ENCODE measurements at places on chromosomes 16 and 17.
A peak's percentile ranks its signal among the peaks of the same experiment; 100 is the strongest.

GRCh38 chr17:47276868-47277267 lies 23.2 kb downstream of the ITGB3 start:
- no peak for DNase-seq

GRCh38 chr17:50613007-50613992 lies 21.4 kb upstream of the ABCC3 start:
- no peak for DNase-seq

DNA sequence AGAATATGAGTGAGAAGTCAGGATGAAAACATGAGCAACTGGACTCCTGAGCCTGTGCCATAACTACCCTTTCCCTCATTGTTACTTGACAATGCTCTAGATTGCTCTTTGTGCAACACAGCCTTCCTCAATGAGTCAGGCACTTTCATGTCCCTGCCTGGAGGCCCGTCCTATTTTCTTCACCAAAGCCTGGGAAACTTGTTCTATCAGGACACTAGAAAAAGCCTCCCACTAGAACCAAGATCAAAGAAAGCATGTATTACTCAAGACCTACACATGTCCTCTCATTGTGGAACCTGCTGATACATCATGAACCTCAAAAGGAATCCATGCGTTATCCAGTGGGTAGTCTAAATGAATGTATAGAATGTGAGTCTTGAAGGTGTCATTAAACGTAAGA lies 624.5 kb downstream of the TOX3 start:
- DNase-seq: no peak

DNA sequence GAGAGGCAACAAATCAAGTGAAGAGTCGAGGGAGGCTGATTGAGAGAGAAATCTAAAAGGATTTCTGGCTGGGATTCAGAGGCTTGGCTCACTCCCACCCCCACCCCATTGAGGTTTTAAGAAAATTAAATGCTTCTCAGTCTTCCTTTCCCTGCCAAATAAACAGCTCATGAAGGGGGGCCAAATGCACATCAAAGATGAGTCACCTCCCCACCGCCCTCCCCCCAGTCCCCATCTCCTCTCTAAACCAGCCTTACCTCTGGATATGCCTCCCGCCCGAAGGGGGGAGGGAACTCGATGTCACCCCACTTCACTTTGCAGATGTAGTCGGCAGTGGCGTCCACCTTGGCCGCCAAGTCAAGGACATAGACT lies 11.6 kb downstream of the ACLY start:
- no peak for DNase-seq

DNA sequence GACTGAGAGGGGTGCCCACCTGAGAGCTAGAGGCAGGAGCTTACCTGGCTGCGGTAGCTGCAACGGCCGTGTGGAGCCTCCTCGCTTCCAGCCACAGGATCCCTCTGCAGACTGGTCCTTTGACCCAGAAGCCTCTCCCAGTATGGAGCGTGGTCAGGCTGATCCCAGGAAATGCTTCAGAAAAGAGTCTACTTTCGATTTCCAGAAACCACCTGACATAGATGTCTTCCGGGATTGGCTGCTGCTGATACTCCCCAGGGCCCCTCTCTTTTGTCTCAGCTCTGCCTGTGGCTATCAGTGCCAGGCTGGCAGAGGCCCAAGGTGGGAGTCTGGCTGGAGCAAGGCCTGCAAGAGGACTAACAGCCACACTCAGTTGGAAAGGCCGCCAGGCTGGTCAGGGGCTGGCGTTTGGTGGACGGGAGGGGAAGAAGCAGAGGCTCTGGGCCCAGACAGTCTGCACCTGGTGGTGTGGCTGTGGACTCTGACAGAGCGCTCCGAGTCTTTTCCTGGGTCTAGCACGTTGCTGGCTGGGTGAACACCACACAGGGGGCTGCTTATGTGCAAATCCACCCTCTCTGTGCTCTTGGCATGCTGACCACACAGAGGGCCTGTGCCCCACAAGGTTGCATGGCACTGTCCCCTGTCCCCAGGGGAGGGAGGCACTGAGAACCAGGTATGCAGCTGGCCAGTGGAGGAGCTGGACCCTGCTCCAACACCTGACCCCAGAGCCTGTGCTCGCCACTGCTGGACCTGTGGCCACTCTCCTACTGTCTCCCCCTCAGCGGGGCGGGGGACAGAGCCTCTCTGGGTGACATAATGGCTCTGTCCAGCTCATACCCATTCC lies at the start of gene LGALS3BP:
Gene LGALS3BP, minus strand, starts transcription at position 144 of the 844 bp plus-strand sequence. CDS start 2,732 bp downstream, outside the sequence.
- peak; percentile 35 for DNase-seq

DNA sequence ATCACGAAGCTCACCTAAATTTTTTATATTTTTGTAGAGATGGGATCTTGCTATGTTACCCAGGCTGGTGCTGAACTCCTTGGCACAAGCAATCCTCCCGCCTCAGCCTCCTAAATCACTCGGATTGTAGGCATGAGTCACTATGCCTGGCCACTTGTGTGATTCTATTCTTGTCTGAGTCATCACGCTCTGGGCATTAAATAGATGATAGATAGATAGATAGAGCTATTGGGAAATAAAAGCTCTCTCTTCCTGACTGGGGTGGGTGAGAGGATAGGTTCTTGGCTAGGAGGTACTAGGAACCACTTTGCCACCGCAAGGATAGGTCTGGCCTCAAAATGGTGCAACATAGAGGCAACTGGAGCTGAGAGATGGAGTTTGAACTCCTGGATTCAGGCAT lies 21.4 kb upstream of the CACNG3 start:
- no peak for DNase-seq

- no peak for DNase-seq
These were observed 302.9 kb downstream of the CPPED1 start for GRCh38 chr16:12500771-12501170.

DNA sequence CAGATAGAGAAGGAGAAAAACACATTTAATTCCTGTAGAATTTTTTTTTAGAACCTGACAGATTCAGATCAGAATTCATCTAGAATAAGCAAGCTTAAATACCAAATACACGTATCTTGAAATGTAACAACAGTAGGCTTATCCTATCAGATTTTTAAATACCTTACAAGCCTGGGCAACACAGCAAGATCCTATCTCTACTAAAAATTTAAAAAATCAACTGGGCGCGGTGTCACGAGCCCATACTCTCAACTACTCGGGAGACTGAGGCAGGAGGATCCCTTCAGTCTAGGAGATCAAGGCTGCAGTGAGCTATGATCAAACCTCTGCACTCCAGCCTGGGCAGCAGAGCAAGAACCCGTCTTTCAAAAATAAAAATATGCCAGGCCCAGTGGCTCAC lies 13.5 kb downstream of the ACOX1 start:
- no peak for DNase-seq

DNA sequence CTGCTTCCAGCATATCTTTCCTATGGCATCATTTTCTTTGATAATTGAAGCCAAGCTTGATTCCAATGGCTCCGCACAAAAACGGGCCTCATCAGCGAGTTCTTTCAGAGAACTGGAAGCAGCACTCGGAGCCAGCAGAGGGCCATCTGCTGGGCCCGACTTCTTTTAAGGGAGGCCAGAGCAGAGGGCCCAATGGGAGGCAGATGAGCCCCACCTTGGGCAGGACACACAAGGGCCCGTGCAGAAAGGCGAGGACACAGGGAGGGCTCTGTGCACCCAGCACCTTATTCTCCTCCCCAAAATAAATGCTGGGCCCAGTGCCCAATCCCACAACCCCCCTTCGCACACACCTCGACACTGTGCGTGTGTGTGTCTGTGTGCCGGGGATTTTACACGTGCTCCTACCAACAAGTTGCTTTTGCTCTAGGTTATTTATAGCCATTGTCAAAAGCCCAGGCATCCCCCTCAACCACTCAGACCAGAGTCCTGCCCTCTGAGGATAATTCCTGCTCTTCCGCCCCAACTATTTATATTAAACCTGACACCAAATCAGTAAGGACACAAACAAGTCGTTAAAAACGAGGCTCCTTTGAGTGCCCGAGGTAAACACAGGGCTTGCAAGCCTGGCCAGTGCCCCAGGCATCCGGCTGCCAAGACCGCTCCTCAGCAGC lies 6.8 kb downstream of the AXIN2 start:
- DNase-seq: no peak

- no peak for DNase-seq
These were observed 92.4 kb downstream of the YPEL2 start for GRCh38 chr17:59423903-59424302.

- DNase-seq: no peak
These were observed 12.7 kb downstream of the SPNS2 start for GRCh38 chr17:4511199-4511932.

- DNase-seq: no peak
These were observed 22.5 kb downstream of the PRKAR1A start for GRCh38 chr17:68534695-68535088.

DNA sequence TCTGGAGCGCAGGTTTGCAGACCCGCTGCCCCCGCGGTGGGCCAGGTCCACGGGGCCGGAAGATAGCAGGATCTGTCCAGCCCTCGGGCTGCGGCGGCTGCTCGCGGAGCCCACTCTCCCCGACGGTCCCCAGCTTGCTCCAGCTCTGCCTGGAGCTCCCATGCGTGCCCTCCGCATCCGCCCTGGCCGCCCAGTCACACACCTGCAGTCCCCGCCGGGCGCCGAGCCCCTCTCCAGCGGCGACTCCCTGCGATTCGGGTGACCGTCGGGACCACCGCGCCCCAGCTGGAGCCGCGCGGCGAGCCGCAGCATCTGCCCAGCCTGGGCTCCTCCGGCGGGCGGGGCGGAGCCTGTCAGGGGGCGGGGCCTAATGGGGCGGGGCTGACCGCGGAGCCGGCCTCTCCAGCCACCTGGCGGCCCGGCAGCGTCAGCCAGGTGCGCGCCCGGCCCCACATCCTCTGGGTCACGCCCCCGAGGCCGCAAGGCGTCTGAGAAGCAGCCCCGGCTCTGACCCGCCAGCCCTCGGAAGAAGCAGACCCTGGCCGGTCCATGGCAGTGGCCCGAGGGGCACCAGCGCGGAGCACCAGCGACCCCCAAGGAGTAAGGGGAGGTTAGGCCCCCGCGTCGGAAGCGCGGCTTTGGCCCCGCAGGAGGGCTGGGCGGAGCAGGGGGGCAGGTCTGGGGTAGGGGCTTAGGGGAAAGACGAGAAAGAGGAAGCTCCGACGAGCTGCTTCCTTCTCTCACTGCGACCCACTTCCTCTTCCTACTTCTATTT lies at the start of gene PIK3R5:
Gene PIK3R5, minus strand, starts transcription at position 314 of the 775 bp plus-strand sequence. CDS start 54,213 bp downstream, outside the sequence.
- peak; percentile 85 for DNase-seq

- no peak for DNase-seq
These were observed 3.6 kb upstream of the DUSP14 start for GRCh38 chr17:37485938-37486570.

GRCh38 chr17:2151358-2152033 lies 96.6 kb downstream of the HIC1 start:
- no peak for DNase-seq

- DNase-seq: no peak
These were observed 7.0 kb upstream of the SLFN5 start for GRCh38 chr17:35235917-35236316.

- peak; percentile 69 for DNase-seq
These were observed 8.0 kb upstream of the FASN start for GRCh38 chr17:82105882-82106687.

- DNase-seq: no peak
These were observed 48.5 kb upstream of the ZCCHC14 start for GRCh38 chr16:87541147-87541871.

GRCh38 chr16:64225696-64226095 lies 896.2 kb downstream of the CDH11 start:
- no peak for DNase-seq

DNA sequence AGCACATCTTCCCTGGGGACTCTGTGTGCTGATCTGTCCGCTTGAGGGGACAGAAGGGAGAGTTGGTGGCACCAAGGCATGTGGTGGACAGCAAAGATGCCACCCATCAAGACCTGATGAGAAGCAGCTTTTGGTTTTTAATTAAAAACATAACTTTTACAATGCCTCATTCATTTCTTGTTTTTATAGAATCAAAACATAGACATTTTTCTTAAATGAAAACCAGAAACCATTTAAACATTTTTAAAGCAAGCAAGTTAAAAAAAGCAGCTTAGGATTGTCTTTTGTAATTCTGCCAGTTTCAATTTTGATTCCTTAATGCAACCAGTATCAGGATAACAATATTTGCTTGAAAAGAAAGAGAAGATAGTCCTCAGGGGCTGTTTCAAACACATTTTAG lies 123.7 kb upstream of the AXIN2 start:
- DNase-seq: no peak

DNA sequence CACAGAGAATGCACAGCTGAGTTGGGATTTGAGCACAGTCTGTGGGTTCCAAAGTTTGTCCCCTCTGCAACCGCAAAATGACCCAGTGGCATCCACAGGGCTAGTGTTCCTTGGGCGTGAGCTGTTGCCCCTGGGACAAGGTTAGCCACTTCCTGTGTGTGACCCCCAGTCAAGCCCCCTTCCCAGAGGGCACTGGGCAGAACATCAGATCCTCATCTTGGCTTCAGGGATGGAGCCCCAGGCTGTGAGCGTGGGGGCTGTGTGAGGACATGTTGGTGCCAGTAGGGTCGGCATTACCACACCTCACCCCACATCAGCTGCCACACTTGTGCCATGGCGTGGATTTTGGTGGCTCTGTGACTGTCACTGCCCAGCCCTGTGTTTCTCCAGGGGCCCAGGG lies 55.3 kb downstream of the USP22 start:
- no peak for DNase-seq

GRCh38 chr17:49230636-49231562 lies at the start of gene PHOSPHO1:
PHOSPHO1 (minus strand) TSS chr17:49230787; CDS start chr17:49226691, 4,096 bp downstream.
- peak; percentile 84 for DNase-seq

DNA sequence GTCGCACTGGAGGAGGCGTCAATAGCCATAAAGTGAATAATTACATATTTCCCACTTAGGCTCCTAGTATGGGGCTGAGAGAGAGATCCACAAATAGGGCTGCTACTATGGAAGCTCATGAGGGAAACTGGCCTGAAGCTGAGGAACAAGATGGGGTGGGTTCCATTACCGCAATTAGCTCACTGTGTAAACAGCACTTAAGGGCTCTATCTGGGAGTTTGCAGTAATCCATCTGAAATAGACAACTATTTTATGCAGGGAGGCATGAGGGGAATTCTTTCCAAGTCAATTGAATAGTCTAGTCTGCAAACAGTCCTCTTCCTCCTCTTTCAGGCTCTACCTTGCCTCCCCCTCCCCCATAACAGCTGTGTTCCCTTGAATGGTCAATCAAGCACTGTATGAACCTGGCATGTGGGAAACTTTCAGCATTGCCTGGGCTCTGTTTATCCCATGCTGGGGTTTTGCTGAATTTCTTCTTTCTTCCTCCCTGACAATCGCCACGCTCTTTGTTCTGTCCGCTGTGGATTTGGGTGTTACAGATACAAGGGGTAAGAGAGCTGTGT lies 56.1 kb upstream of the MAF start:
- DNase-seq: no peak

GRCh38 chr17:66775881-66776400 lies 59.0 kb upstream of the CACNG5 start:
- no peak for DNase-seq

DNA sequence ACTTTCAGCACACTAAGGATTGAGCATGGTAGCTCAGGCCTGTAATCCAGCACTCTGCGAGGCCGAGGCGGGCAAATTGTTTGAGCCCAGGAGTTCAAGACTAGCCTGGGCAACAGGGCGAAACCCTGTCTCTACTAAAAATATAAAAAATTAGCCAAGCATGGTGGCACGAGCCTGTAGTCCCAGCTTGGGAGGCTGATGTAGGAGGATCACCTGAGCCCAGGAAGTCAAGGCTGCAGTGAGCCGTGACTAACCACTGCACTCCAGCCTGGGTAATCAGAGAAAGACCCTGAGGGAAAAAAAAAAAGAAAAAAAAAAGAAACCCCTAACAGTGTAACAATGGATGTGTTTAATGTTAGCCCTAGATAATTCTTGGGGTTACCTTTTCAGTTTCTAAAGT lies 24.0 kb downstream of the PARN start:
- DNase-seq: no peak

Data from stimulated activated naive CD4-positive, alpha-beta T cell (primary cell).